CD4-positive, alpha-beta T cell treated with Interleukin-1 beta for 1 hour (primary cell): ENCODE measurements at places on chromosomes 7 and 10.

DNA sequence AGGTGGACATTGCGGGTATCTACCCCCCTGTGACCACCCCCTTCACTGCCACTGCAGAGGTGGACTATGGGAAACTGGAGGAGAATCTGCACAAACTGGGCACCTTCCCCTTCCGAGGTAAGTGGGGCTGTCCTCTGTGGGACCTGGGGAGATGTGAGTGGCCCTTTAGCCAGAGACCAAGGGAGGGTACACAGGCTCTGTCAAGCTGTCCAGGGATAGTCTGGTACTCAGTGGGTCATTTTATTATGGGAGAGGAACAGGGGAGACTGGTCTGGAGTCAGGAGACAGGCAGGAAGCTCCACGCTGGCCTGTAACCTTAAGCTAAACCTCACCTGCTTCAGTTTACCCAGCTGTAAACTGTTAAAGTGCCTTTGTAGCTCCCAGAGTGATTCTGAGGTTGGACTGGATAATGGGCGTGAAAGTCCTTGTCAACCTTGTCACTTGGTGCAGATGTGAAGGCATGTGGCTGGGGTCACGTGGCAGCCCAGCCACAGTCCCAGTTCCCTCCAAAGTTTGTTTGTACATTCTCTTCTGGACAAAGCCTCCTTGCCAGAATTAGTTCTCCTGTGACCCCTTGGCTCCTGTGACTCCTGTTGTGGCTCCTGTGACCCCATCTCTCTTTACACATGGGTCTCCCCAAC is 729 bp downstream of the HOGA1 start:
- DNase-seq: no peak

DNA sequence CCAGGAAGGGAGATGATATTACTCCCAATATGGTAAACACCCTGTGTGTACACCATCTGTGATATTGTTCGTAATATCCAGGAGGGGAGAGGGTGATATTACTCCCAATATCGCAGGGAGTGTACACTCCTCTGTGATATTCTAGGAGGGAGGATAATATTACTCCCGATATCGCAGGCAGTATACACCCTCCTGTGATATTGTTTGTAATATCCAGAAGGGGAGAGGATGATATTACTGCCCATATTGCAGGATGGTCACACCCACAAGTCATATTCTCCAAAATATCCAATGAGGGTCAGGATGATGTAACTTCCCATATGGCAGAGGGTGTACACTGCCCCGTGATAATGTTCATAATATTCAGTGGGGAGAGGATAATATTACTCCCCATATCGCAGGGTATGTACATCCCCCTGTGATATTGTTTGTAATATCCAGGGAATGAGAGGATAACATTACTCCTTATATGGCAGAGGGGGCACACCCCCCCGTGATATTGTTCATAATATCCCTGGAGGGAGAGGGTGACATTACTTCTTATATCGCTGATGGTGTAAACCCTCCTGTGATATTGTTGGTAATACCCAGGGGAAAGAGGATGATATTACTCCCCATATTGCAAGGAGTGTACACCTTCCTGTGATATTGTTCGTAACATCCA is 17.1 kb downstream of the AZGP1 start:
- DNase-seq: no peak

DNA sequence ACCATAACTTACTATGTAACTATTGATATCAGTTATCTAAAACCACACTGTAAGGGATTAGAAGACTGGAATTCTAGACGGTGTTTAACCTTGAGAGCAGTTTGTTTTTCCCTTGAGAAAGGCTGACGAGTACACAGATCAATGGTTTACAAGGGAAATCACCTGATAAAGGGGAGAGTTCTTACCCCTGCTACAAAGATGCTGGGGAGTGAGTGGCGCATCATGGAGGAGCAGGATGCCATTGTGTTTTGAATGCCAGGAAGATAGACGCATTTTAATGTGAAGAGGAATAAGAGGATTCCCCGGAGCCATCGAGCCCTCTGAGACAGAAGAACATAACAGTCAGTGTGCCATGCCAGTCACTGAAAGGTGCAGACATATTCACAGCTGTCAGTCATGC is 145.2 kb downstream of the PKD1L1 start:
- DNase-seq: no peak

GRCh38 chr10:107163076-107163855 is 1.2 kb downstream of the SORCS1 start:
- no peak for DNase-seq

DNA sequence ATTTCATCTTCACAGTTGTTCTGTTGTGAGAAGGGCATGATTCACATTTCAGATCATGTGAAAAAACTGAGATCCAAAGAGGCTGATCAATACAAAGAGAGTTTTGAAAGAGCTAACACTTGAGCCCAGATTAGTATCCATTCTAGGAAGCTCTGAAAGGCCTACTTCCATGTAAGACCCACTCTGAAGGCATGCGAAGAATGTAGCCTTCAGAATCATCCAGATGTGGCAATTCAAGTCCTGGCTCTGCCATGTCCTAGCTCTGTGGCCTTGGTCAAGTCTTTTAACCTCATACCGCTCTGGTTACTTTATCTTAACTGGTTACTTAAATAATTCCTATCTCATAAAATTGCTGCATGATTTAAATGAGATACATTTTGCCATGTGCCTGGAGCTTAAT is 111.1 kb downstream of the FZD1 start:
- DNase-seq: no peak

DNA sequence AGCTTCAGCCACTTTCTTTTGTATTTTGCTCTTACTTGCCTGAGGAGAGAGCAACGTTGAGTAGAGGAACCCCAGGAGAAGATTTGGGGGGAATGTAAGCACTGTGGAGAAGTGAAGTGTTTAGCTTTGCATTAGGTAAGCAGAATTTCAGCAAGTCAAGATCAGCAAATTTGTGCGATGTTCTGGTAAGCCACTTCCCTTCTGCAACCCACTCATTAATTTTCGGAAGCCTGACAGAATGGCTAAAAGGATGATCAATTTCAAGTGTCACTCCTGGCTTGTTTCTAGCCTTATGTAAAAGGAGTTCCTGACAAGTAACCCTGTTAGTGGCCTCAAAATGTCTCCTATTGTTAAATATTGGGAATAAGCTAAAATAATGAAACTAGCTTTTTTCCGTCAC is 48.5 kb upstream of the NXPH1 start:
- no peak for DNase-seq

GRCh38 chr10:11017570-11018431 is at the start of gene CELF2:
TSS of gene CELF2 (plus strand) at chr10:11017872. CDS start at chr10:11018090, 218 bp downstream.
- DNase-seq: peak; percentile 53

DNA sequence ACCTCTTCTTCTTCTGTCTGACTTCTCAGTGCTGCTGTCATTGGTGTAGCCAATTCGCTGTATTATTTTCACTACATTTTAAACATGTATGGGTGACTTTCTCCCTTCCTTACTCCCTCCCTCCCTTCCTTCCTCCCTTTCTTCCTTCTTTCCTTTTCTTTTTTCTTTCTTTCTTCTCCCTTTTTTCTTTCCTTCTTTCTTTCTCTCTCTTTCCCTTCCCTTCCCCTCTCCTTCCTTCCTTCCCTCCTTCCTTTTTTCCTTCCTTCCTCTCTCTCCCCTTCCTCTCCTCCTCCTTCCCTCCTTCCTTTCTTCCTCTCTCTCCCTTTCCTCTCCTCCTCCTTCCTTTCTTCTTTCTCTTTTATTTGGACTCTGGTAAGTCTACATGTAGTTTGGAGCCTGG is 240.8 kb downstream of the GATA3 start:
- DNase-seq: no peak

GRCh38 chr10:75451831-75452230 is 20.4 kb downstream of the LRMDA start:
- no peak for DNase-seq

- no peak for DNase-seq
Measured at GRCh38 chr10:94879214-94879613, 59.2 kb upstream of the CYP2C9 start.

GRCh38 chr10:126230587-126230986 is 157.7 kb downstream of the ADAM12 start:
- no peak for DNase-seq

GRCh38 chr7:116633131-116633988 is 38.6 kb upstream of the MET start:
- DNase-seq: no peak

- no peak for DNase-seq
Measured at GRCh38 chr10:23111517-23112286, 16.3 kb downstream of the MSRB2 start.

DNA sequence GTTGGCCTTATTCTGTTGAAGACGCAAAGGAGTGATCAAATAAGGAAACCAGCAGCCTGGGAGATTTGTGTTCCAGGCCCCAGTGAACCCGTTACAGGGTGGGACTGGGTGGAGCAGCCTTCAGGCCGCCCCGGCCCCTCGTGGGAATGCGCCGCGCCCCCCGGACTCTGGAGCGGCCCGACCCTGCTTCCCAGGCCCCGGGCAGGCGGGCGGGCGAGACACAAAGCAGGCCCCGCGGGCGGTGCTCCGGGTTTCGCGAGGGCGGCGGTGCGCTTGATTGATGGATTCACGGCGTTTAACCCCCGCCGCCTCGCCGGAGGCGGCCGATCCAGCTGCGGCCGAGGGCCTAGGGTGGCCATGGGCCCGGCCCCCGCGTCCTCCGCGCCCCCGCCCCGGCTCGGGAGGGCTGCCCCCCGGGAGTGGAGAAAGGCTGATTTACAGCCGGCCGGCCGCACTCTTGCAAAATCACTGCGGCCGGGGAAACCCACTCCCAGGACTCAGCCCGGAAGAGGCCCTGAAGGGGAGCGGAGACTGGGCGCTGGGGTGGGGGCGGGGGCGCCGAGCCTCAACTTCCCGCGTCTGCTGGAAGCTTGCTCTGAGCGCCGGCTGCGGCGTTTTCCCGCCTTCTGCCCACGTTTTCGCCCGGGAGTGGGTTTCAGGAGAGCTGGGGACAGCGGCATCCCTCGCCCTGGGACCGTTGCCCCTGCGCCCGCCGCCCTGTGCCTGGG is 299.6 kb upstream of the NFE2L3 start:
- DNase-seq: no peak

DNA sequence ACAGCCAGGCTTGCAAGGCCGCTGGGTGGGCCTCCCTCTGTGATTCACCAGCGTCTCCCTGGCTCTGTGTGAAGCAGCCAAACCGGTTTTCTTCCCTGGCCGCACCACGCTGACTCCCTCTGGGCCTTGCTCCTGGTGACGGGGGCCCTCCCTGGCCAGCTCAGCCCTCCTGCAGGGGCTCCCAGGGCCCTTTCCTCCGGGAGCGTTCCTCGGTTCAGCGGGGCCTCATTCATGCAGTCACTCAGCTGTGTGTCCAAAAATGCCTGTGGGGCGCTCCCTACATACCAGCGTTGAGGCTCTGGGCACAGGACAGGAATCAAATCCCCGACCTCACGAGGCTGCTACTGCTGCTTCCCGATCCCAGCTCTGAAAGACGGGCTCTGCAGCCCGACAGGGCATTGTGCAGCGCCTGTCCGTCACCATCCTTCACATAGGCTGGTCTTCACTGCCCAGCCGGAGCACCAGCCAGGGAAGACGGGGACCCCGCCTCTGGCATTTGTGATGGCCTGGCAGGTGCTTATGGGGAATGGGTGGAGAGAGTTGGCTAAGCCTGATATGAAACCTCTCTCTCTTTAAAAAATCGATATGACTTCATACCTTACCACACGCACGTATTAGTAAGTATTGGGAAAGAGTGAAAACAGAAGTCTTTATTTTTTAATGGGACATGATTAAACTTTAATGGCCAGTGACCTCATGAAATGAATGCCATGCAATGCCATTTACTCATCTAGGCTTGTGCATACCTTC is 110.0 kb upstream of the SHH start:
- DNase-seq: no peak

DNA sequence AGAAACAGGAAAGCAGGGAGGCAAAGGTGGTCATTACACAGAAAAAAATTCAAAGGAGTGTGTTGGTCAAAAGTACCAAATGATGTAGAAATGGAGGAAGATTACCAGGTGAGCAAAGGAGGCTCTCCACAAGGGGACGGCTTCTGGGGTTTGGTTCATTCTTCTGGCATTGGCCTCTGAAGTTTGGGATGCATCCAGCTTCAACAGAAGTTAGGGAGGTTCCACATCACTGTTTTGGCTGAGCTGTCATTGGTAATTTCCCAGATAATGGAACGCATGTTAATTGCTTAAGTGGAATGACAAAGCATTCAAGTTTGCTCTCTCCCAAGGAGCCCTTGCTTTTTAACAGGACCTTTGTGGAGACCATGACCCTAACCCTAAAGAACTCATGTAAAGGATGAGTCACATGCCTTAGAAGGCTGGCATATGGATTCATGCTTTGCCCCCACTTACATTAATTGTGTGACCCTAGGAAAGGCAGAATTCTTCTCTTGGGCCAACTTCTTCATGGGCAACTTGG is 398.6 kb downstream of the GPAM start:
- DNase-seq: no peak

DNA sequence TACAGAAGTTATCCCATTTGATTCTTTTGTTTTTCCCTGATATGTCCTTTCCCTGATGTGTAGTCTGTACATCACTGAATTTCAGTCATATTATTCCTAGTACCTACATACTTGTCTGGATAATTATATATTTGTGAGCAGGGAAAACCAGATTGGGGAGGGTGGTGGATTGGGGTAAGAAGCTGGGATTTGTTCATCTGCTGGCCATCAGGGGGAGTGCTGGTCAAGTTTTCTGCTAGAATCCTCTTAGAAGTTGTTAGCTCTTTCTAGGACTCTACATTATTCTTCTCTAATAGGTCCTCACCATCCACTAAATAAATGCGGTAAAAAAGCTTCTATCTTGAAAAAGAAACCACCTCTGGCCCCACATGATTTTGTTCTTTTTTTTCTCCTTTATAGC is 232.7 kb upstream of the TAC1 start:
- no peak for DNase-seq

GRCh38 chr7:55593515-55594318 is 21.4 kb upstream of the VOPP1 start:
- peak; percentile 57 for DNase-seq

- DNase-seq: no peak
Measured at GRCh38 chr7:46369933-46370654, 449.0 kb upstream of the IGFBP3 start.

- no peak for DNase-seq
Measured at GRCh38 chr10:83764666-83765065, 374.6 kb upstream of the GHITM start.

GRCh38 chr10:7561216-7561893 is 105.4 kb downstream of the ITIH5 start:
- DNase-seq: no peak

GRCh38 chr7:33661430-33662160 is 243.7 kb upstream of the BMPER start:
- no peak for DNase-seq

GRCh38 chr7:127976056-127976737 is 55.0 kb downstream of the LRRC4 start:
- no peak for DNase-seq

GRCh38 chr10:98577578-98577977 is 130.8 kb upstream of the HPS1 start:
- DNase-seq: no peak

DNA sequence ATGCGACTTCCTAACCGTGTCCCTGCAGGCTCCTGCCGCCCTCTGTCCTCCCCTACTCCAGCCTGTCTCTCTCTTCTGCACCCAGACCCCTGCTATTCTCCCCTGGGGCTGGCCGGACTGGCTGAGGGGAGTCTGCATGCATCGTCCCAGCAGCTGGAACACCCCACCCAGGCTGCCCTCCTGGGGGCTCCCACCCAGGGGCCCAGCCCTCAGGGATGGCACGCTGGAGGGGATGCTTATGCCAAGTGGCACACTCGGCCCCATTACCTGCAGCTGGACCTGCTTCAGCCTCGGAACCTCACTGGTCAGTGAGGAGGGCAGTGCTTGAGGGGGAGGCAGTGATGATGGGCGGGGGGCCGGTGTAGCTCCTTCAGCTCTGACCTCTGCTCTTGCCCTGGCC is 21.7 kb upstream of the ZNF467 start:
- DNase-seq: no peak

- no peak for DNase-seq
Measured at GRCh38 chr10:80173466-80173865, 31.9 kb downstream of the ANXA11 start.

- DNase-seq: no peak
Measured at GRCh38 chr7:84924353-84924752, 262.5 kb downstream of the SEMA3D start.
